HEK293T (cell line): ENCODE measurements at places on chromosomes 5 and 9.

- no peak for DNase-seq
These were observed 140.5 kb downstream of the DIRAS2 start for GRCh38 chr9:90502134-90502533.

GRCh38 chr5:29203049-29203448, 1990.4 kb upstream of the CDH6 start:
- no peak for DNase-seq

- DNase-seq, result no peak
These were observed 77.2 kb upstream of the TARS1 start for GRCh38 chr5:33363537-33363936.

DNA sequence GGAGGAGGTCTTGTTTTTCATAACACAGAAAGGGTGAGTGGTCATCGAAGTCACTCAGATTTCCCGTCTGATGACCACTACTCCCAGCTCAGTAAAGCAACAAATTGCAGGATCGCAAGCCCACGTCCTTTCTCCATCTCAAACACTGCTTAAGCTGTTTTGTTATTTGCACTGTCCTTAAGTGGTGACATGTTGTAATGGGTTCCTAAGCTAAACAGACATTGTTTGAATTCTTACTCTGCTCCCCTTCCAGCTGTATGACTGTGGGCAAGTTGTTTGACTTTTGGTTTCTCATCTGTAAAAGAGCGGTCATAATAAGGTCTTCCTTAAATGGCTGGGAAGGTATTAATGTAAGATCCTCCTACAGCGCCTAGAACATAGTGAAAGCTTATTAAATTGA, 62.8 kb upstream of the EQTN start:
- no peak for DNase-seq

- peak; percentile 51 for DNase-seq
These were observed 8.0 kb upstream of the FXN start for GRCh38 chr9:69027355-69028097.

- DNase-seq, result no peak
These were observed 68.8 kb downstream of the ITGA1 start for GRCh38 chr5:52856564-52856963.
